Endothelial cell of umbilical vein (primary cell): ENCODE measurements at places on chromosomes 2 and 18. TPM values are rescaled to one million over a fixed set of nuclear protein-coding genes. Genes with fewer than 3 reads are reported as not detected.

The ABCB11 gene
- total RNA-seq, result 0.44 and 0.58 TPM in 2 replicates

The RAB17 gene
- 0.55 and 0.77 TPM in 2 replicates for total RNA-seq

The ERFE gene
- total RNA-seq, result 0.46 and 1.2 TPM in 2 replicates

The GAREM1 gene
- total RNA-seq, result 1.0 and 1.1 TPM in 2 replicates

The RIF1 gene
- total RNA-seq, result 43.7 and 55.3 TPM in 2 replicates

The WDR54 gene
- 21.7 and 24.9 TPM in 2 replicates for total RNA-seq

The PKP4 gene
- 55.1 and 68.5 TPM in 2 replicates for total RNA-seq

The KCNF1 gene
- total RNA-seq, result 0.28 and 0.42 TPM in 2 replicates

The CDH20 gene
- total RNA-seq, result not detected in 2 replicates

The ITPRIPL1 gene
- 4.6 and 5.8 TPM in 2 replicates for total RNA-seq

The HYCC2 gene
- 20.3 and 21.2 TPM in 2 replicates for total RNA-seq

The XPO1 gene
- 148 and 166 TPM in 2 replicates for total RNA-seq

The TXNDC2 gene
- total RNA-seq, result not detected in 2 replicates

The TUBB8B gene
- total RNA-seq, result 1.1 TPM in 1 of 2 replicates, not detected in the other

The VAMP8 gene
- 35.8 and 39.0 TPM in 2 replicates for total RNA-seq

The UPP2 gene
- not detected in 2 replicates for total RNA-seq

The CRACDL gene
- total RNA-seq, result 3.8 and 6.3 TPM in 2 replicates

The DPP10 gene
- total RNA-seq, result not detected in 2 replicates
